Activated CD4-positive, alpha-beta T cell treated with anti-CD3 and anti-CD28 coated beads, Interleukin-2, Interleukin-4, amounts not matched to agents 100 ng/mL and 50 ng/mL, durations not matched to agents 16 hours and 8 hours (primary cell): ENCODE measurements at places on chromosomes 4 and X.

GRCh38 chrX:14843666-14844065, 29.2 kb downstream of the FANCB start:
- no peak for DNase-seq

DNA sequence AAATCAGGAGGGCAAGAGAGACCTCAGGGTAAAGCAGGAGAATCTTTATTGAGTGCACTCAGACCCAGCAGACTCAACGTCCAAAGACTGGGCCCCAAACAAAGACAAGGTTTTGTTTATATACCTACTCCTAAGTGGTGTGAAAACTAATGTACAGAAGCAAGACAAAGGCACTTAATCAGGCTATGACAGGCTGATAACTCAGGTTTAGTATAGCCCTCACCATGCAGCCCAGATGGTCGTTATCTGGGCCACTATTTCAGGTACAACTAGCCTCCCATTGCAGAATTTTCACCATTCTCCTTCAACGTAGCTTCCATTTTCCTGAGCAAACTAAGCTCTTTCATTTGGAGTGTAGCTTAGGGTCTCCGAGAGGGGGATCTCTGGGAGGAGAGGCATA, 36.9 kb downstream of the SULT1E1 start:
- DNase-seq: no peak

DNA sequence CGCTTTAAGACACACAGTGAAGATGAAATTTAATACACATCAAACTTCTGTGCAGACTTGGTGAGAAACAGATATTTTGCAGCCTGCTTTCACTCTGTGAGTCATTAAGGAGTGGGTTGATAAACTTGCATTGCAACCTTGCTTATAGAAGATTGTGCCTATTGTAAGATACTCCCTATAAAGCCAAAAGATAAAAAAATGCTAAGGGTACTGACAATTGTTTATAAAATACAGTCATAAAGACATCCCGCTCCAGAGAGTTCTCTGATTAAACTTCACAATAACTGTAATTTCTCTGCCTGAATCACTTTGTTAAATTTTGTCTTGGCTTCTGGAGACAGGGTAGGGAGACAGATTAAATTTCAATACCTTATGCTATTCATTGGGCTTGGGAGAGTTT, 49.1 kb downstream of the GALNT7 start:
- DNase-seq: no peak

DNA sequence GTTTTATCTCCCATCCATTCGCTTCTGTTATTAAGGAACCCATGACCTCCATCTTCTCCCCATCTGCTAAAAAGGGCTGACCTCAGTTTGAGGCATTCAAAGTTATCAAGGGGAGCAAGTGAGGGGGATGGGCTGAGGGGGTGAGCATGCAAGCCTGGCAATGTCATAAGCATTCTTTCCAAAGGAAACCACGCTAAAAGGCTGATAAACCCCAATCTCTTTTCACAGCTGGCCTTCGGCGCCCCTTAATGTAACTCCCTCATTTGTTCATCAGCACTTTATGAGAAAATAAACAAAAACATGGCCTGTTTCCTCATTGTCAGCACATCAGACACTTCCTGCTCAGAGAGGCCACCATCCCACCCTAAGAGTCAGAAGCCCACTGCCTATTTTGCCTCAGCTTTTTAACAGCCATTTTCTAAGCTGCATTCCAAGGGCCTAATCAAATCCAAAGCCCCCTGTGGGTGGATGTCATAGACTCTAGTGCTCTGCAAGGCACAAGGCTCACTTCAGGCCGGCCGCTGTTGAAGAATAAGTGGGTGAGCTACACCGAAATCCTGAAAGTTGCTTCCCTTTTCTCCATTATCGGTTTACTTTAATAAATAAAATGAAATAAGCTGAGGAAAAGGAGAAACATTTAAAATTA, 92.0 kb upstream of the SRD5A3 start:
- DNase-seq: no peak

GRCh38 chr4:183636923-183637322, 22.1 kb downstream of the RWDD4 start:
- no peak for DNase-seq

DNA sequence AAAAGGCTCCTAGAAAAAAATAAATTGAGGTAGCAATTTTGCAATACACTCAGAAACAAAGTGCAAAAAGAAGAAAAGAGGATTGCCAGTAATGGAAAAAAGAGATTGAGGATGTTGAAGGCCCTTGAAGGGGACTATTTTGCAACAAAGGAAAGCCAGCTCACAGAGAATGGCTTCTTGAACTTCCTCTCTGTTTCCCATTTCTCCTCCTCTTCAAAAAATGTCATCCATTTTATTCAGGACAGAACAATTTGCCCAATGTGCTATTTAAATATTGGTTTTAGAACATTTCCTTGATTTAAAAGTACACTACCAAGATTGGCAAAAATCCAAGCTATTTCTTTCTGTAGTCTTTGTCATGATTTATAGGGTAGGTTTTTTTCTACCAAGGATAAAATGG, 60.2 kb downstream of the GASK1B start:
- no peak for DNase-seq

DNA sequence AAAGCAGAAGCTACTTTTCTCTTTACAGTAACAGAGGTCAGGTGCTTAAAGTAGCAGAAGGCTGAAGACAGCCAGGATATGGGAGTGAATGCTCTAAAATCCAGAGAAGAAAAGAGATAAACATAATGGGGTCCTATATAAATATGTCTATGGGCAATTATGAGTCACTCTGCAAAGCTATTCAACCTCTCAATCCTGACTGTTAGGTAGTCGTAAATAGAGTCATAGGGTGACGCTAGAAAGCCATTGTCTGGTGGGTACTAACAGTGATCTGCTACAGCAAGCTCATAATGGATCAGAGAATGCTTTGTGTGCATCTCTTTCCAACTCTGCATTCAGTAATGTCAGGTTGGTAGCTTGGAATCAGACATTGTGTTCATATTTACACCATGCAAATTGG, 53.5 kb upstream of the PDE5A start:
- DNase-seq: no peak
